Activated T-helper 1 cell treated with anti-CD3 and anti-CD28 coated beads, Interleukin-12 subunit alpha, Interleukin-12 subunit beta, Interleukin-2, Interleukin-4 antibody, amounts not matched to agents 30 ng/mL and 10 ng/mL and 1 ng/mL, durations not matched to agents 14 hours and 24 hours and 36 hours (primary cell): ENCODE measurements at places on chromosomes 6 and 20. TPM values are rescaled to one million over a fixed set of nuclear protein-coding genes. Genes with fewer than 3 reads are reported as not detected.

DNA sequence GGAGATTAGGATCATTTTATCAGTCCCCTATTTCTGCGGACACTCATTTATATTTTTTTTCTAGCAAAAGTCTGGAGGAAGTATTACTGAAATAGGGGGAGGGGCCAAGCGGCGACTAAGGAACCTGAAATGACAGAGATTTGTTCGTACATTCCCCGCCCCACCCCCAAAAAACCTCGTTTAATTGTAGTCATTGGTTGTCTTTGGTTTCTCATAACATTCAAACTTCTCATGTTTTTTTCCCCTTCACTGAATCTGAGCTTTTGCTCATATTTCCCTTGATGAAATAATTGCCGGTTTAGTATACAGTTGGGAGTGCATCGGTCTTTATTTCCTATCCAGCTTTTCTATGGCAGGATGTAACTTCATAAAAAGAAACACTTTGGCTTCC lies 768 bp upstream of the FYN start:
- H3K27ac ChIP-seq = peak overlapping the region; percentile 96
- peak overlapping the region; percentile 97 for H3K4me3 ChIP-seq
- H3K27me3 ChIP-seq = peaks cover 8% of the 10 kb centered on the region
- DNase-seq = peak; percentile 34
- H3K4me1 ChIP-seq = peaks cover 38% of the 10 kb centered on the region
- H3K36me3 ChIP-seq = peaks cover 30% of the 10 kb centered on the region

- H3K27ac ChIP-seq = no peak overlapping the region
- H3K36me3 ChIP-seq = no peaks in the 10 kb centered on the region
- peaks cover 2% of the 10 kb centered on the region for H3K27me3 ChIP-seq
- no peak overlapping the region for H3K4me3 ChIP-seq
- DNase-seq = no peak
- H3K4me1 ChIP-seq = no peaks in the 10 kb centered on the region
Observed at GRCh38 chr20:20173254-20173653, 120.9 kb downstream of the CFAP61 start.

- DNase-seq = no peak
- H3K27ac ChIP-seq = no peak overlapping the region
- no peak overlapping the region for H3K4me3 ChIP-seq
- H3K36me3 ChIP-seq = peaks cover 4% of the 10 kb centered on the region
Observed at GRCh38 chr6:116364321-116364720, 6.4 kb upstream of the DSE start.

DNA sequence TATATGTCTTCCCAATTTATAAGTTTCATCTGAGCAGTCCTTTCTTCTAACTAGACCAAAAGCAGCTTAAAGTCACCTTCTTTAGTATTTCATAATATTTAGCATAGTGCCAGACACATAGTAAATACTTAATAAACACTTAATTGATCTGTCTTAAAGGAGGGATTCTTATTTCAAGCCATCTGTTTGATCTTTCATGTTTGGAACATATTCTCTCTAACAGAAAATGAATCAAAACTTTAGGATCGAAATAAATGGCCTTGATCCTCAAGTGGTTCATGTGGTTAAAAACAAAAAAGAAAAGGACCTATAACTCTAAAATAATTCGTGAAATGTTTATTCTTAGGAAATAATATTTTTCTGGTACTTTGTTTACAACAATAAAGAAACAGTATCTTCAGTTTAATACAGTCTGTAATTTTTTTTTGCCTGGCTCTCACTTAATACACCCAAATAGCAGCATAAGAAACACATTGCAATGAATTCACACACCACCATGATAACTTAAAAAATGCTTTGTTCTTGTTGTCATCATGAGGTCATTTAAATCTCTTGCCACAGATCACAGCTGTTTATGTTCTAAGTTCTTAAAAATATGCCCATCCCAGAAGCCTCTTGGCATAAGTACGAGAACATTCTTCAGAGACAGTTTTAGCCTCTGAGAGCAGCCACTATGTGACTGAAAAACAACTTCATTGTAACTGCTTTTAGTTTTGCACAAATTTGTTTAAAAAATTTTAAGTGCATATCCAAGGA lies 48.1 kb downstream of the ESF1 start:
- no peak overlapping the region for H3K4me3 ChIP-seq
- H3K27me3 ChIP-seq = no peaks in the 10 kb centered on the region
- peaks cover 41% of the 10 kb centered on the region for H3K36me3 ChIP-seq

GRCh38 chr6:71929047-71929446 lies 42.7 kb downstream of the RIMS1 start:
- H3K36me3 ChIP-seq = no peaks in the 10 kb centered on the region
- no peaks in the 10 kb centered on the region for H3K27me3 ChIP-seq
- H3K27ac ChIP-seq = no peak overlapping the region

GRCh38 chr6:149182262-149182661 lies 135.2 kb upstream of the TAB2 start:
- H3K4me3 ChIP-seq = no peak overlapping the region
- H3K4me1 ChIP-seq = peaks cover 26% of the 10 kb centered on the region
- DNase-seq = no peak
- peaks cover 44% of the 10 kb centered on the region for H3K36me3 ChIP-seq

DNA sequence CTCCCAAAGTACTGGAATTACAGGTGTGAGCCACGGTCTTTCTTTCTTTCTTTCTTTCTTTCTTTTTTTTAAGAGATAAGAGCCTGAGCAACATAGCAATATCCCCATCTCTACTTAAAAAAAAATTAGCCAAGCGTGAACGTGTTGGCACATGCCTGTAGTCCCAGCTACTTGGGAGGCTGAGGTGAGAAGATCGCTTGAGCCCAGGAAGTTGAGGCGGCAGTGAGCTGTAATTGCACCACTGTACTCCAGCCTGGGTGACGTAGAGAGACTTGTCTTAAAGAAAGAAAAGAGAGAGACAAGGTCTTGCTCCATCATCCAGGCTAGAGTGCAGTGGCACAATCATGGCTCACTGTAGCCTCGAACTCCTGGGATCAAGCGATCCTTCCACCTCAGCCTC lies 162.0 kb upstream of the MLN start:
- H3K36me3 ChIP-seq = no peaks in the 10 kb centered on the region
- no peak for DNase-seq
- no peak overlapping the region for H3K4me3 ChIP-seq
- no peak overlapping the region for H3K27ac ChIP-seq

GRCh38 chr6:5840734-5841390 lies 165.9 kb downstream of the NRN1 start:
- no peaks in the 10 kb centered on the region for H3K36me3 ChIP-seq
- peaks cover 33% of the 10 kb centered on the region for H3K27me3 ChIP-seq
- DNase-seq = no peak
- no peak overlapping the region for H3K4me3 ChIP-seq
- H3K4me1 ChIP-seq = no peaks in the 10 kb centered on the region
- H3K27ac ChIP-seq = no peak overlapping the region

GRCh38 chr20:21623074-21623780 lies 82.2 kb upstream of the PAX1 start:
- no peak overlapping the region for H3K4me3 ChIP-seq
- no peak overlapping the region for H3K27ac ChIP-seq

DNA sequence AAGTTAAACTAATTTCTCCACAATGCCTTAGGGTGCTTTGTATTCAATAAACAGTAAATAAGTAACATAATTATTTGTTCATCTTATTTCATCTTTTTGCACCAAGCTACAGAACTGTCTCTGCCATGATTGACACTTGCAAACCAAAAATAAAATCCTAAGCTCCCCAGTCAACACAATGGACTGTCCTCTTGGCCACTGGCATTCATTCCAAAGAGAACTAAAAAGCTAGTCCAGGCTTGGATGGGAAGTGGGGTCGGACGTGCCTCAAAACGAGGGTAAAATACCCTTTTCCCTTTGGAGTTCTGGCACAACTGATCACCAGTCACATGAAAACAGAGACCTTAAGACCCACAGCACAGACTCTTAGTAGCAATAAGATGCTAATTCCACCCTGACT lies 66.4 kb upstream of the THBS2 start:
- no peak overlapping the region for H3K4me3 ChIP-seq
- no peaks in the 10 kb centered on the region for H3K4me1 ChIP-seq
- no peak for DNase-seq
- no peaks in the 10 kb centered on the region for H3K36me3 ChIP-seq

- no peaks in the 10 kb centered on the region for H3K36me3 ChIP-seq
- no peak overlapping the region for H3K27ac ChIP-seq
- no peak for DNase-seq
- peaks cover 2% of the 10 kb centered on the region for H3K27me3 ChIP-seq
- no peak overlapping the region for H3K4me3 ChIP-seq
- no peaks in the 10 kb centered on the region for H3K4me1 ChIP-seq
Observed at GRCh38 chr6:74137911-74138310, 441.9 kb downstream of the CD109 start.

GRCh38 chr6:22363166-22363713 lies 66.4 kb upstream of the PRL start:
- no peaks in the 10 kb centered on the region for H3K36me3 ChIP-seq
- no peak overlapping the region for H3K4me3 ChIP-seq
- no peak for DNase-seq
- H3K27ac ChIP-seq = no peak overlapping the region

DNA sequence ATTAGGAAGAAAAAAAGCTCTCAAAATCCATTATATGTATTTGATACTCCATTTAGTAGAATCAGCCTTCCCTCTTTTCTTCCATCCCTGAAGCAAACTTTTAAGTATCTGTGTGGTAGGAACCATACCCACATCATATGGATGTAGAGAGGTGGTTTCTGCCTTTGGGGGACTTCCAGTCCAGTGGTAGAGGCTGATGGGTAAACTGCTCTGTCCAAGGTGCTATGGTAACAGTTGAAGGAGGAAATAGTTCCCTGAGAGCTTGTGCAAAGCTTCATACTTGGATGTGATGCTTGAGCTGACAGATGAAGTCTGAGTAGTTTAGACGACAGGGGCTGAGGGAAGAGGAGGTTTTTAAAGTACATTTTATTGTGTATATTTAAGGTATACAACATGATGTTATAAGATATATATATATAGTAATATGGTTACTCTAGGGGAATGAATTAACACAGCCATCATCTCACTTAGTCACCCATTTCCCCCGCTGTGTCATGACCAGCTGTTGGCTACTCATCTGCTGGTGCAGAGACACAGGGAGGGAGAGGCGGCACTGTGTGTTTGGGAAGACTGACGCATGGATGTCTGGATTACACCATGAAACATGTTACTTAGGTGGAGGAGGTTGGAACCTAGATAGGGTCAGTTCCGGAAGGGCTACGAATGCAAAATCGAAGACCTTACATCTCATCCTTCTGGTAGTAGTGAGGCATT lies 185.2 kb downstream of the FARS2 start:
- H3K4me3 ChIP-seq = no peak overlapping the region
- H3K36me3 ChIP-seq = peaks cover 1% of the 10 kb centered on the region
- H3K4me1 ChIP-seq = peaks cover 6% of the 10 kb centered on the region
- no peak overlapping the region for H3K27ac ChIP-seq
- no peaks in the 10 kb centered on the region for H3K27me3 ChIP-seq

GRCh38 chr6:161134550-161135298 lies 139.1 kb downstream of the AGPAT4 start:
- no peak for DNase-seq
- H3K4me3 ChIP-seq = no peak overlapping the region
- H3K27me3 ChIP-seq = no peaks in the 10 kb centered on the region
- H3K36me3 ChIP-seq = peaks cover 8% of the 10 kb centered on the region
- peaks cover 3% of the 10 kb centered on the region for H3K4me1 ChIP-seq

DNA sequence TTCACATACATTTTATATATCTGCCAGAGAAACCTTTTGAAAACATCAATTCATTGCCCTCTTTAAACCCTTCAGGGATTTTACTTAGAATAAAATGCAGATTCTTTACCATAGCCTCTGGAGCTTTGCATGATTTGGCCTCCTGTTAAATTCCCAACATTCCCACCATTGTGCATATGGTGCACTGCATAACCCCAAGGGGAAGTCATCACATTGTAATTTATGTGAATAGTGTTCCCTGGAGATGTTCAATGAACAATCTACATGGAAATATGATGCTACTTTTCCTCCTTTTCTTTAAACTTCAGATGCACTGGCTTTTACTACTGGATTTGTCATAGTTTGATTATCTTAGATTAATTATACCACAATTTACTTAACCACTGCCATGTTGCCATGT lies 94.7 kb downstream of the PHF3 start:
- H3K27me3 ChIP-seq = no peaks in the 10 kb centered on the region
- no peak overlapping the region for H3K27ac ChIP-seq
- no peak overlapping the region for H3K4me3 ChIP-seq
- peaks cover 2% of the 10 kb centered on the region for H3K36me3 ChIP-seq
- H3K4me1 ChIP-seq = no peaks in the 10 kb centered on the region

- no peaks in the 10 kb centered on the region for H3K27me3 ChIP-seq
- no peaks in the 10 kb centered on the region for H3K36me3 ChIP-seq
Observed at GRCh38 chr6:77474286-77474956, 11.1 kb upstream of the HTR1B start.

GRCh38 chr20:53957451-53958172 lies 112.8 kb downstream of the BCAS1 start:
- DNase-seq = no peak
- H3K4me1 ChIP-seq = peaks cover 5% of the 10 kb centered on the region
- H3K27ac ChIP-seq = no peak overlapping the region

DNA sequence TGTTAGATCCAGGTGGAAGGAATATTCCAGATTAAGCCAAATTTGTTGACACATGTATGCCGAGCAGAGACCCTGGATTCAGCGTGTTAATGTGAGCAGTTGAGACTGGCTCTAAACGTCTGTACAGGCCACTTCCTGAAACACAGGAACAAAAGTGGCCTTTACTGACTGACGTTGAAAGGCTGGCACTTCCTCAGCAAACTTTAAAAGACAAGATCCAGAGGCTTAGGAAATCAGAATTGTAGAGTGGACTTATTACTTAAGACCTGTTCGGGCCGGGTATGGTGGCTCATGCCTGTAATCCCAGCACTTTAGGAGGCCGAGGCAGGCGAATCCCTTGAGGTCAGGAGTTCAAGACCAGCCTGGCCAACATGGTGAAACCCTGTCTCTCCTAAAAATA lies 125.7 kb upstream of the ARID1B start:
- no peak overlapping the region for H3K27ac ChIP-seq
- peaks cover 11% of the 10 kb centered on the region for H3K4me1 ChIP-seq
- no peaks in the 10 kb centered on the region for H3K36me3 ChIP-seq
- peaks cover 17% of the 10 kb centered on the region for H3K27me3 ChIP-seq
- DNase-seq = no peak

DNA sequence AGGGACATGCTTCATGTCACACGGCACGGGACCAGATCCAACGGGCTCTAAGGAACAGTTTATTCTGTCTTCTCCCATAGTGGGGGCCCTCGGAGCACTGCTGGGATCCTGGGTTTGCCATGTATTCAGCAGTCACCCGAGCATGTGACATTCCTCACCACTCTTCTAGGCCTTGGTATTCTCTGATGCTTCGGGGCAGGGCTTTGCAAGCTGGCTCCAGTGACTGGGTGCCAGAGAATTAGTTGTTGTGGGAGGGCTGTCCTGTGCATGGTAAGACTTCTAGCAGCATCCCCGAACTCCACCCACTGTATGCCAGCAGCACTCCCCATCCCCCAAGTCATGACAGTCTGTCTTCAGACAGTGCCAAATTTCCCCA lies 5.4 kb downstream of the CCN5 start:
- H3K4me1 ChIP-seq = peaks cover 5% of the 10 kb centered on the region
- no peak overlapping the region for H3K27ac ChIP-seq

GRCh38 chr6:8041913-8042583 lies 22.1 kb downstream of the BLOC1S5 start:
- H3K27ac ChIP-seq = no peak overlapping the region
- peaks cover 30% of the 10 kb centered on the region for H3K36me3 ChIP-seq
- DNase-seq = no peak
- peaks cover 5% of the 10 kb centered on the region for H3K4me1 ChIP-seq
- no peaks in the 10 kb centered on the region for H3K27me3 ChIP-seq
- H3K4me3 ChIP-seq = no peak overlapping the region

Gene JAG1
- total RNA-seq = 1.3 and 1.4 TPM in 2 replicates

Gene PRL
- not detected in 2 replicates for total RNA-seq

Gene MUCL3
- not detected in 2 replicates for total RNA-seq

Gene RNF146
- total RNA-seq = 18.3 and 20.5 TPM in 2 replicates

Gene SAPCD1
- total RNA-seq = 16.7 and 17.0 TPM in 2 replicates

Gene OR11A1
- total RNA-seq = not detected in 2 replicates
